B cell (primary cell): ENCODE measurements at places on chromosomes 12 and 14.

DNA sequence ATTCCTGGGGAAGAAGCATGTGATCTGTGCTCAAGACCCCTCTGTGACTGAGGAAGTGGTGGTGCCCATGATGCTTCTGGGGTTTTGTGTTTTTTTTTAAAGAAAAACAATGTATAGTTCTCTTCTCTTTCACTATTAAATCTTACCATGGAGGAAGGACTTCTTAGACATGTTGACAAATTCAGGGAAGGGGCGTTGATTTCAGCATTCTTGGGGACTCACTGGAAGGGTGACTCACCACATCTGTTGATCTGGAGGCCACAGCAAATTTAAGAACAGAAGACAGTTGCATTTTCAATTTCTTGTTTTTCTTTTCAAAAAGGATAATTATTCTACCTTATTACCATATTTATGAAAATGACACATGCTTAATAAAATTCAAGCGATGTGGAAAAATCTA, 152.9 kb upstream of the RTL1 start:
- no peak for DNase-seq

- no peak for DNase-seq
Measured at GRCh38 chr14:74979029-74979428, 23.6 kb upstream of the PGF start.

DNA sequence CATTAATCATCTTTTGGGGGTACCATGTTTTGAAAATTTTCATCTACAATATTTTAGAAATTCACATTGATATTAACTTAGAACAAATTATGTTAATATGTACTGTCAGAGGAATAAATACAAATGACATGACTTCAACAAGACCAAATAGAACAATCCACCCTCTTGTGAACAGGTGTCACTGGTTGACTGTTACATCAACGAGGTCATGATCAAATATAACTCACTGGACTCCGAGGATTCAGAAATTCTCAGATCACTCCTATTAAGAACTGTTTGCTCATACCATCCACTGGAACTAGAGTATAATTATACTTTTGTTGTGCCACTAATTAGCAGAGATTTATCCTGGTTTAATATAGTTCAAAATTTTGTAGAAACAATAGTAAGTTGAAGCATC, 318.8 kb downstream of the PRKD1 start:
- no peak for DNase-seq

GRCh38 chr12:124460771-124461170, 106.6 kb downstream of the NCOR2 start:
- no peak for DNase-seq

GRCh38 chr12:111482462-111482861, 76.7 kb downstream of the SH2B3 start:
- peak; percentile 16 for DNase-seq

- DNase-seq, result no peak
Measured at GRCh38 chr12:87491089-87491488, 538.1 kb downstream of the C12orf50 start.

DNA sequence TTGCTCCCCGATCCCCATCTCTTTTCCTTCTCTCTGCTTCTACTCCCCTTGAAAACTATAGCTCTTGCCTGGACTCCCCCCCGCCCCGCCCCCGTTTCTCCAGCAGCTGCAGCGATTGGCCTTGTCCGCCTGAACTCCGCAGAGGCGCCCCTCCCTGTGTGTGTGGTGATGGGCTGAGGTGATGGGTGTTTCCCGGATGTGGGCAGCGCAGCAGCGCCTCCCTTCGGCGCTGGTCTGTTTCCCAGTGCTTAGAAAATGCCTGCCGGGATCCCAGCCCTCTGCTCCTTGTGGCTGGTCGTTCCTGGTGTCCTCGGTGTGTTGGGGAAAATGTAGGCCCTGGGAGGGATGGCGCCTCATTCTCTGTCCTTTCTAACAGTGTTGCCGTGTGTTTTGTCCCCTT, 43.3 kb downstream of the GALNT8 start:
- no peak for DNase-seq

GRCh38 chr14:104149617-104150135, 11.3 kb downstream of the KIF26A start:
- no peak for DNase-seq

GRCh38 chr12:92908108-92908507, 21.0 kb downstream of the EEA1 start:
- DNase-seq, result no peak

- no peak for DNase-seq
Measured at GRCh38 chr12:126493366-126494108, 1428.3 kb downstream of the AACS start.

DNA sequence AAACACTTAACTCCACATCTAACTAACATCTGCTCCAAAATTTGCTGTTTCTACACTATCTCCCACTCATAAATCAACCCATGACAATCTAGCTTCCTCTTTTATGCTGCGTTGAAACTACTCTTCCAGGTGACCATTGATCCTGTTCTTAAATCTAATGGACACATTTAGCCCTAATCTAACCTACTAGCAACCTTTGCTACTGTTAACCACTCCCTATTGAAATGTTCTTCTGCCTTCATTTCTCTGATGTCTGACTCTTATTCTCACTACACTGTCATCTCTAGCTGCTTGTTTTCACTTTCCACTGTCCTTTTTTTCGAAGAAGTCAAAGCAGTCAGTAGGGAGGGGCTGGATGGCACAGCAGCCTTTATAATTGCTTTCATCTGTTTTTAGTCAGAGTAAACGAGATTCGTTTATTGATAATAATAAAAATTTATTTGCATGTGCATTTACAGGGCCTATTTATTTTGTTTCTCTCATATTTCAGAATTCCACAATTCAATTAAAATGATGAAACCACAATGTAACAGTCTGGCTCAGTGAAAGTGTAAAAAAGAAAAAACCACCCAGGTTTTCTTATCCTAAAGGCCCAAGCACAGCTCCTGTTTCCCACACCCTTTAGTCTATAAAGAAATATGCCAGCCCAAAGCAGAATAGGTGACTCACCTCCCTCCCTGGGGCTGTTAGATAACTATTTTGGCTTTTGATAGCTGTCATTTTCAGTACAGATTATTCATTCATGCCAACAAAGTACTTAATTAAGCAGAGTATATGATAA, 44.9 kb downstream of the ATP2B1 start:
- peak; percentile 56 for DNase-seq

DNA sequence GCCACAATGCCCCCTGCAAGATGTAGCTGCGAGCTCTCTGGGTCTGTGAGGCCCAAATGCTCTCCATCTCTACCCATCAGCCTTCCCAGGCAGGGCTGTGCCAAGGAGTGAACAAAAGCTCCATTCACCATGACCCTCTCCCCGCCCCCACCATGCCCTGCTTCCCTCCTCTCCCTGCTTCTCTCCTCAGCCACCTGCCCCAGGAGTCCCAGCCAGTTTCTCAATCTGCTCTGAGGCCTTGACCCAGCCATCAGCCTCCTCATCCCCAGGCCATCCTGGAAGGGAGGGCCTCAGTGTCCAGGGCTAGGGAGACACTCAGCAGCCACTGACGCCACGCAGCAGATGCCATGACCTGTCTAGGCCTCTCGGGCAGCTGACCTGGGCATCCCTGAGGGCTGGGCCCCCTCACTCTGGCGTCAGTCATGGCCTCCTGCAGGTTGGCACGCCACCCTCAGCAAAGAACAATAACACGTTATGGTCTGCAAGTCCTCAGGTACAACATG, 8.5 kb upstream of the KRT5 start:
- no peak for DNase-seq

GRCh38 chr14:76615331-76615730, 145.9 kb upstream of the VASH1 start:
- DNase-seq, result no peak

- DNase-seq, result peak; percentile 86
Measured at GRCh38 chr12:47808050-47808449, 11.7 kb downstream of the HDAC7 start.

- no peak for DNase-seq
Measured at GRCh38 chr14:70663707-70664179, 22.0 kb downstream of the TTC9 start.

DNA sequence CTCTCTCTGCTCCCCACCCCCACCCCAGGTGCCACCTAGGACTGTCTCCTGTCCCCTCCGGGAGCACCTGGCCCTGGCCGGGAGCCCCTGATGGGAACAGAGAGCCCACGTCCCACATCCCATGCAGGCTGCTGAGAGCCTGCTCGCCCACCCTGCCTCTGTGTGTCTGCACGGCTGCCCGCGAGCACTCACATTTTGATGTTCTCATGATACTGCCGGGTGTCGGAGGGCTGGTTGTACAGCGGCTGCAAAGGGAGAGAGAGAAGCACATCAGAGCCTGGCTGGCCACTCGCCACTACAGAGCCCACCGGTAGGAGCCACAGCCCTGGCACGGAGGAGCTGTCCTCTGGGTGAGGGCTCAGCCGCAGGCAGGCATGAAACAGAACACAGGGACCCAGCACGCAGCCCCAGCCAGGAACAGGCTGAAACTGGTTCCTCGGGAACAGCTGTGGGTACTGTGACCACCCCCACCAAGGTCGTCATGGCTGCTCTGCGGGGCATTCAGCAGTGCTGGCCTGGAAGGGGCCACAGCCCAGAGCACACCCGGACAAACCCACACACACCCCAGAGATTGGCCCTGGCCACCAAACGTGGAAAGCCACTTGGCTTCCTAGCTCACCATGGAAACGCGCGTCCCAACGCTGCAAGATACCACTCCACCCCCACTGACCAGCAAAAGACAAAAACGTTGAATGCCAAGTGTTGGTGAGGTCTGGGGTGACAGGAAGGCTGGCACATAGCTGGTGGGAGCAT, 117.6 kb downstream of the NCOR2 start:
- DNase-seq, result no peak

DNA sequence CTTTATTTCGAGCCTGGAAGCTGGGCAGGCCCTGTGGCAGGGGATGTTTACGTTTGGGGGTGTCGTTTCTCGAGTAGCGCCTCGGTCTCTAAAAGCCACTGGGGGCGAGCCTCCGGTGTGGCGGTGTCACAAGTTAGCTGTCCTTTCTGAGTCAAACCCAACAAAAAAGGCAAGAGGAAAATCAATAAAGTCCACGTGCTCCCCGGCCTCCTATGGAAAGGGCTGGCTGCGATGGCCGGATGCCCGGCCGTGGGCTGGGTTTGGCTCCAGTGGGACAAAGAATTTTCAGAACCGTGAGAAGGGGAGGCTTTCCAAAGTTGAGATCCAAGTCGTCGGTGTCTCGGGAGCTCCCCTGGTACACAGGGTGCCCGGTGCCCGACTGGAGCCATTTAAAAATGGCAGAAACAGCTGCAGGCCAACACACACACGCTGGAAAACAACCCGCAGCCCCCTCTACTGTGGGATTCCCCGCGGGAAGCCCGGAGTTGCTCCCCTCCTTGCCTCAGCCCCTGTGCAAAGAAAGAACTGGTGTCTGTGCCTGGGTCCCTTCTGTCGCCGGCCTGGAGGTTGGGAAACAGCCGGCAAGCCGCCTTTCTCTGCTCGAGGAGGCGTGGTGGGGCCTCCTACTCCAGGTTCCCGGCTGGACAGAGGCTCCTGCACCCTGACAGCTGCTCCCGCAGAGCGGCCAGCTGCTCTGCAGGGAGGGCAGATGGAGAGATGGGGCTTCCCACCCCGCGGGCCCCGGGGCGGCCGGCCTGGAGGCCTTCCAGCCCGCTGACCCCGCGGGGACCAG, 1.9 kb downstream of the BCL7A start:
- DNase-seq, result peak; percentile 62
